ENCODE measurements at places on chromosomes 5 and 9.

DNA sequence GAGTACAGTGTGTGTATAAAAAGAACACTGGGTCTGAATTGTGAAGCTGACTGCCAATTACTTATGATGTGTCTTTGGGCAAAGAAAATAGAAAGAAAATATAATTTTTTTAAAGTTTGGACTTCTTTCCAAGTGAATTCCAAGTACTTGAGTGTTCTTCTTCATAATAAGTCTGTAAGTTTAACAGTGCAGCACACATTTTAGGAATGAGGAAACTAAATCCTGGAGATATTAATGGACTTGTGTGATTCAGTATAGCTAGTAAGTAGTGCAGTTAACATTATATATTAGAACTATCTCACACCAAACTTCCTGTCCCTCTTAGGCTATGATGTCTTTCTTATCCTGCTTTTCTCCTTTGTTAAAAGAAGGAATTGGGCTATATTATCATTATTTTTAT lies 1953.8 kb downstream of the MAT2B start:
- DNase-seq, result no peak

DNA sequence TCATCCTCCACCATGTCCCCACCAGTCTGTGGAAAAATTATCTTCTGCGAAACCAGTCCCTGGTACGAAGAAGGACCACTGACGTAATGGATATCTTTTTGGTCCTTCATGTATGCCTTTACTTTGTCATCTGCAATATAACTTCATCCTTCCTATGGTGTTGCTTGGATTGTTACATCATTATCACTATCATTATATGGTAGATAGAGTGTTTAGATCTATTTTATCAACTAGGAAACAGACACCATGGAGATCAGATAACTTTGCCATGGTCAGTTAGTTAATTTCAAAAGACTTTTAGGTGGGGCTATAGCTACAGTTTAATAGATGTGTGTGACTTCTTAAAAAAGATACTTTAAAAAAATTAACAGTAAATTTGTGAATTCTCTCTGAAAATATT lies 23.8 kb upstream of the CAMLG start:
- no peak for DNase-seq

- no peak for DNase-seq
Observed at GRCh38 chr5:156893517-156893916, 43.4 kb downstream of the PPP1R2B start.

DNA sequence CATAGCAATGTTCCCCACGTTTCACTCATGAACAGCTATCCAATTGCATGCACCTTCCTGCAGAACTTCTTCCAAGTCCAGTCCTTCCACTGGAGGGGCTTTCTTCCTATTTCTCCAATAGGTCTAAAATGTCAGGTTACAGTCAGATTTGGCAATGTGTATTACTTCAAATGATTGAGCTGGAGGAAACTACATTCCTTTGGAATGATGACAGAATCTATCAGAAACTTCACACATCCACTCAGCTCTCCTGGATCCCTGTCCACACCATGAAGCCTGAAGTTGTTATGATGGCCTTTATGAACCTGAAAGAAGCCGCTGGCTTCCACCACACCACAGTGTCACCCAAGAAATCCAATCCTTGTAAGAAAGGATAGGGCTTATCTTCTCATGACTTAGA lies 32.2 kb downstream of the FBXW2 start:
- no peak for DNase-seq

DNA sequence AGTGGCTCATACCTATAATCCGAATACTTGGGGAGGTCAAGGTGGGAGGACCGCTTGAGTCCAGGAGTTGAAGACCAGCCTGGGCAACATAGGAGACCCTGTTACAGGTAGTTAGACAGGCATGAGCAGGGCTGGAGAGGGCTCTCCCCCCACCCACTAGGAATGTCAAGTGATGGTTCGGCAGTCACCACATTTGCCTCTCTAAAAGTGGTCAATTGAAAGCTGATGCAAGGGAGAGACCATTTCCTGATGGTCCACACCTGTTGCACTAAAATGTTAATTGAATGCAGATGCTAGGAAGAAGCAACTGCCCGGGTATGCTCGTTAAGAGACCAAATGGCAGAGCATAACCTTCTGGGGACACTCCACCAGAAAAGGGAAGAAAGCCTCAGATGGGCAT lies 82.7 kb downstream of the SFXN1 start:
- no peak for DNase-seq

- no peak for DNase-seq
Observed at GRCh38 chr9:98225015-98225442, 30.4 kb downstream of the TBC1D2 start.

- DNase-seq, result no peak
Observed at GRCh38 chr5:135053278-135053677, 19.2 kb upstream of the PITX1 start.

DNA sequence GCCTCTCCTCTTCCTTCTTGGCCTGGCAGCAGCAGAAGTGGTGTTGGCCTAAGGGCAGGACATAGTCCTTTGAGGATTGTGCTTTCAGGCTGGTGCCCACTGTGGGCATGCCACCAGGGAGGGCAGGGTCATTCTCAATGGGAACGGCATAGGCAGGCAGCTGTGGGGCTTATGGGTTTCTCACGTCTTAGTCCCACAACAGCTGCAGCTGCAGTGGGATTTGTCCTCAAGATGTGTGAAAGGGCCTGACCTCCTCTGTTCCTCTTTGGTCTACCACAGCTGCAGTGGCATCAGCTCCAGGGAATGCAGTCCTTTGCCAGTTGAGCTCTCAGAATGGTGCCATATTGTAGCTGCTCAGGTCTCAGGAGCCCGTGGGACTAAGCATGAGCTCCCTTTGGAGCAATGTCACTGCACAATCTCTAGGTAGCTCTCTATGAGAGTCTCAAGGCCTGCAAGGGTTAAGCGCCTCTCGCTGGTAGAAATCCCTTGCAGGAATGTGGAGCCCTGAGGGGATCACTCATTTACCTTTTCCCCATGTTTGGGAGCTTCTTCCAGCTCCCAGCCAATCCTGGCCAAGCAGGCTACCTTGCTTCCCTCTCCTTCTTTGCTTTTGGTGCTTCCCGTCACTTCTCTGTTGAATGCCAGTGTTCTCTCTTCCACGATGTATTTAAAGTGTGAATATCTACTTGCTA lies 104.8 kb downstream of the GNA14 start:
- no peak for DNase-seq

DNA sequence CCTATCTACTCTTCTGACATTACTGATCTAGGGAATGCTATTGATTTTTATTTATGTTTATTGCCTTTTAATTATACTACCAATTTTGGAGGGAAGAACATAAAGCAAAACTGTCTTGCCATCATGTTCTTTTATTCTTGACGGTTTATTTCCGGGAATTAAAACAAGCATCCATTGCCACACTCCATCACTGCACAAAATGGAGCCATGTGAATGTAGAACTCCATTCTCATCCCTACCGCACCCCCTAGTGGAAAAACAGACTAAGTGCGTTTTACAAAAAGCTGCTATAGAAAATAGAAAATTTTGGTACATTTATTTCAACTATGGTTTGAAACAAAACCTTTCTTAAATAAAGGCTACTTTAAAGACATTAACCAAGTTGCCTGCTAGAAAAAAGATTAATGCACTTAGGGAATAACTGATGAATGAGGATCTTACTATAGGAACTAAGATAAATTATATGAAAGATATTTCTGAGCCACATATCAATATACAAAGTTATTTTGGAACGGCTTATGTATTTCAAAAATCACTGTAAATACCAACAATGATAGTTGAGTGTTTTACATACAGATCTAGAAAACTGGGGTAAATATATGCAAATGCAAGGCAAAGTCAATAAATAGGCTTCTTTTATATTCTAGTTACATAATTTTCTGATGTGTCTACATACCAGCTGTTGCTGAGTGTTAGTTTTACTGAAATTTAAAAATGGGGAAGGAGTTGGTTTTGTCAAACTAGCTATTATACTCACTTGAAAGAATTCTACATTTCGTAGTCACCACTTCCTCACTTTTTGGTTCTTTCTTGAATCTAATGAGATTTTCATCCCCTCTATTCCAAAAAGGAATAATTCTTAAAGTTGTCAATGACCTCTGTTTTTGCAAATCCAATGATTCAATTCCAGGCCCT lies 26.5 kb downstream of the OXCT1 start:
- no peak for DNase-seq

GRCh38 chr5:40656766-40657165 lies 22.9 kb upstream of the PTGER4 start:
- DNase-seq, result no peak

DNA sequence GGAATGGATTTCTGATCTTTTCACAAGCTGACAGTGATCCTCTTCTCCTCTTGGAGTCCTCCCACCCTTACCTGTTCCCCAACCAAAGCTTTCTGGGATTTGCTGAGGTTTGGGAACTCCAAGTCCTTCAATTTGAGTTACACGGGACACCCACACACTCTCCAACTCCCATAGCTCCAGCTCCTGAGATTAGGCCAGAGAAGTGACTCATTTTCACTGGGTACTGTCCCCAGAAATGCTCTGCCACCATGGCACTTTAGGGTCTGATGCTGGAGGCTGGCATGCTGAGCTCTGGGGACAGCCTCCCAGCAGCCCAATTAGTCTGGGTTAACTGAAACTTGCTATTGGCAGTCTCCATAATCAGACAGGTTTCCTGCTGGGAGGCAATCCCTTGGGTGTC lies 14.0 kb upstream of the HRCT1 start:
- no peak for DNase-seq

GRCh38 chr5:17315710-17316221 lies 98.3 kb downstream of the BASP1 start:
- DNase-seq, result no peak

GRCh38 chr5:157976429-157976828 lies 117.5 kb upstream of the CLINT1 start:
- DNase-seq, result no peak

DNA sequence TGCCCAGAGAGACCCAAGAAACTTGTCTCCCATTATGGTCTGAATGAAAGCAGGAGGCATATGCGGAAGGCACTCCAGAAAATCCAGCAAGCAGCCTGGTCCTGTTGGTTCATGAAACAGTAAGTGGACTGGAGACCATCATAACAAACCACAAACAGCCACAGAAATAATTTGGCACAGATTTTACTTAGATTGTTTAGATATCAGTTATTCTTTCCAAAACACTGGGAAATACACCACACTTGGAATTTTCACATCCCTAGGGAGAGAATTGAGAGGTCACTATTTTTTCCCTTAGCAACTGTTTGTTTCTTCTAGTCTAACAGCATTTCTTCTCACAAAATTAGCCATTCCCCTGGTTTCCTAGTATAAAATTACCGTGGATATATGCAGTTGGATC lies 300.8 kb downstream of the OSTF1 start:
- no peak for DNase-seq

DNA sequence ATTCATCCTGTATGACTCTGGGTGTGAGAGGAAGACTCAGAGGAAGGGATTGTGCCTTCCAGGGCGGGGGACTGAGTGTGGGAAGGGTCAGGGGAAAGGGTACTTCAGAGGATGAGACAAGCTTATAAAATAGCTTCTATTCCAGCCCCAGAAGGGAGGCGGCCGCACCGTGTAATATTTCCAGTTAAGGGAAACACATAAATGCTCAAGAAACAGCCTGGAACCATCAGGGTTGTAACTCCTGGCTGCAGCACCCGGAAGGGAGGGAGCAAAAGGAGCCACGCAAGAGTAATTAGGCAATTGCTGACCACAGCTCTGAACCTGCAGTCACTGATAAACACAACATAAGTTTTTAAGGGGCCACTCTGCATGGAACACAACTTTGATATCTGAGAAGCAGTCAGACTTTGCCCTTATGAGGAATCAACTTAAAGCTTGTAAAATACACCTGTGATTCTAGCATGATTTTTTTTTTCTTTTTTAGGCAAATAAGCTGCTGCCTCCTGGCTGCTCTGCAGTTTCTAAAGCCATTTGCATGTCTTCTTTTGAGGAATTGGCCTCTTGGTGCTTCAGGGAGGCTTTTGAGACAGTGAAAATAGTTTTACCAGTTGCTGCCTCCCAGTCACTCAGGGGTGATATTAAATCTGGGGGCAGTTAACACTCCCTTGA lies 382.7 kb downstream of the ENC1 start:
- DNase-seq, result no peak

GRCh38 chr5:113218200-113218599 lies 216.6 kb downstream of the TSSK1B start:
- DNase-seq, result no peak

- no peak for DNase-seq
Observed at GRCh38 chr5:149412783-149413476, 33.8 kb upstream of the IL17B start.

DNA sequence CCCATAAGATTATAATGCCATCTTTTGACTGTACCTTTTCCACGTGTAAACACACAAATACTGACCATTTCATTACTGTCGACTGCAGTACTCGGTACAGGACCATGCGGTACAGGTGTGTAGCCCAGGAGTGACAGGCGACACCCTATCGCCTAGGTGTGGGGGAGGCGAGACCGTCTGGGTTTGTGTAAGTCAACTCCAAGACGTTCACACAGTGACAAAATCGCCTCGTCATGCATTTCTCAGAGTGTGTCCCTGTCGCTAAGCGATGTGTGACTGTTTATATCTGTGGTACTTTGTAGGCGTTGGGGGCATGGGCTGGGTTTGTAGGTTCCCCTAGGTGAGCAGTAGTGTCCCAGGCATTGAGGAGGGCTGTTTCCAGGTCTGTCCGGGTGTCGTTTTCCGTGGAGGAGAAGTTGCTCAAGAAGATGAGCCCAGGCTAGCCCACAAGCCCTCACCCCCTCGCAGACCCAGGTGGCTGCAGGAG lies 20.3 kb downstream of the NEK6 start:
- no peak for DNase-seq

- DNase-seq, result no peak
Observed at GRCh38 chr9:5357431-5358105, 17.9 kb upstream of the RLN1 start.

DNA sequence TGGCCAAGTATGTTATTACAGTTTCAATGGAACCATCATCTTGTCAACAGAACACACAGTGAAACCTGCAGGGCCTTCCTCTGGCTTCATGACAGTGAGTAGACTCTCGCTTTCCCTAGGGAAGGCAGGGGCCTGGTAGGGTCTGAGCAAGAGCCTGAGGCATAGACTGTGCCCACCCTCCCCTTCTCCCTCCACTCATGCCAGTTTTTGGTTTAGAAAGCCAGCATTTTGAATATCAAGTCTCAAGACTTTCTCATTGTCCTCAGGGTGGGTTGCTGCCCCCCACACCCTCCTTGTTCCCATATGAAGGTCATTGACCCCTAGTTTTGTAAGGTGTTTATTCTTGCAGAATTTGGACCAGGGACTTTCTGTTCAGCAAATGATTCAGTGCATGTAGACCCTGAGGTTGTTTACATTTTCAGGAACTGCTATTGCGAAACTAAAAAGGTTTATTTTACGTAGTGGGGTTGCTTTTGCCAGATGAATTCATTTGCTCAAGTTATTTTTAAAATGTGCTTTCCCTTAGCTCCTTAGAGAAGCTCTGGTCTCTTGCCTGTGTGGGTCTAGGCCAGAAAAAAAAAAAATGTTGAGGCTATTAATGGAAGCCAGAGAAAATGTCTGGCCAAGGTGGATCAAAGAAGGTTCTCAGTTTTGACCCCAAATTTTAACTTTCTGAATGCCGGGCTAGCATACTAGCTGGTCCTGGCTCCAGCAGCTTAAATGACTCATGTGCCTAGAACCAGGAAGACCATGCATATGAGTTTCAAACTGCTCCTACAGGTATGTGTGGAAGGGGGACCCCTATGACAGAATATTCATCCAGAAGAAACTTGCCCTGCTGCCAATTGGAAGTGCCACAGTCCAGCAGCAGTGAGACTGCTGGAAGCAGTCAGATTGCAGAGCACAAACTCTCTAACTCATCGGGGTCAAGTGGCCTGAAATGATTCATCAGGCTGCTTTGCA lies 10.1 kb upstream of the MOB3B start:
- DNase-seq, result no peak

- no peak for DNase-seq
Observed at GRCh38 chr5:14109041-14109747, 33.9 kb upstream of the TRIO start.

GRCh38 chr5:111626473-111627148 lies 114.3 kb upstream of the STARD4 start:
- DNase-seq, result no peak

All from CD8-positive, alpha-beta memory T cell (primary cell).